Osteoblast (primary cell): ENCODE measurements at places on chromosomes 2 and 18.

- no peak for DNase-seq
Measured at GRCh38 chr18:47887227-47887626, 43.2 kb downstream of the SMAD2 start.

- DNase-seq, result no peak
Measured at GRCh38 chr2:54553775-54554174, 97.6 kb downstream of the SPTBN1 start.

- no peak for DNase-seq
Measured at GRCh38 chr2:50318147-50318546, 713.8 kb downstream of the NRXN1 start.

GRCh38 chr2:183903026-183903425 is 695.3 kb upstream of the ZNF804A start:
- no peak for DNase-seq

- DNase-seq, result no peak
Measured at GRCh38 chr2:172205292-172205691, 102.6 kb upstream of the DLX2 start.

DNA sequence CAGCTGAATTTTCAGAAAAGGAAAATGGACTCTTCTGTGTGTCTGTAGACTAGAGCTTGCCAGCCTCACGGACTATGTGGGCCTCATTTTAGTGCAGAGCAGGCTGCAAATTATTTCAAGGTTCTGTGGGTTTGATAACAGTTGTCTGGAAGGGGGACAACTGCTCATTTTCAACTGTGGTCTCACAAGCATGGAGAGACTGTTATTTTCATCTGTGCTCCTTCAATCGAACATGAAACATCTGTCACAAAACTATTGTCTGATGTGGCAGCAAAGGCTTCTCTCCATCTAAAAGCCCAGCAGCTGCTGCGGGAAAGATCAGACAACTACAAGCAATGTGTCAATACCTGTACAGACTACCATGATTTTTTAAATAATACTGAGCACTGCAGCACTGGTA is 211.8 kb downstream of the LRRTM4 start:
- DNase-seq, result no peak

DNA sequence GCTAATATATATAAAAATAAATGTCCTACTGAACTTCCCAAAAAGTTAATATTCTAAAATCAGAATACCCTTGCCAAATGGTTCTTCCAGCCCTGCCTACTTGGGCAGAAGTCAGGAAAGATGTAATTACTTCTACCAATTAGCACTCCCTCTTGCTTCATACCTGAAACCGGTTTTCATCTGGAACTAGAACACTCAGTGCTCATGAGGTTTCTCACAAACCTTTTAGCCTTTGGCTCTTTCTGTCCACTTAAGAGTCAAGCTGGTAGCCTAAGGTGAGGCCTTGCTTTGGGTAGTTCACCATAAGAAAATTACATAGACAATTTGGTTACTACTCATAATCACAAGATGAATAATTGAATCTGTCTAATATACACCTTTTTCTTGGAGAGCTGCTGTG is 4.1 kb downstream of the DSG3 start:
- no peak for DNase-seq

DNA sequence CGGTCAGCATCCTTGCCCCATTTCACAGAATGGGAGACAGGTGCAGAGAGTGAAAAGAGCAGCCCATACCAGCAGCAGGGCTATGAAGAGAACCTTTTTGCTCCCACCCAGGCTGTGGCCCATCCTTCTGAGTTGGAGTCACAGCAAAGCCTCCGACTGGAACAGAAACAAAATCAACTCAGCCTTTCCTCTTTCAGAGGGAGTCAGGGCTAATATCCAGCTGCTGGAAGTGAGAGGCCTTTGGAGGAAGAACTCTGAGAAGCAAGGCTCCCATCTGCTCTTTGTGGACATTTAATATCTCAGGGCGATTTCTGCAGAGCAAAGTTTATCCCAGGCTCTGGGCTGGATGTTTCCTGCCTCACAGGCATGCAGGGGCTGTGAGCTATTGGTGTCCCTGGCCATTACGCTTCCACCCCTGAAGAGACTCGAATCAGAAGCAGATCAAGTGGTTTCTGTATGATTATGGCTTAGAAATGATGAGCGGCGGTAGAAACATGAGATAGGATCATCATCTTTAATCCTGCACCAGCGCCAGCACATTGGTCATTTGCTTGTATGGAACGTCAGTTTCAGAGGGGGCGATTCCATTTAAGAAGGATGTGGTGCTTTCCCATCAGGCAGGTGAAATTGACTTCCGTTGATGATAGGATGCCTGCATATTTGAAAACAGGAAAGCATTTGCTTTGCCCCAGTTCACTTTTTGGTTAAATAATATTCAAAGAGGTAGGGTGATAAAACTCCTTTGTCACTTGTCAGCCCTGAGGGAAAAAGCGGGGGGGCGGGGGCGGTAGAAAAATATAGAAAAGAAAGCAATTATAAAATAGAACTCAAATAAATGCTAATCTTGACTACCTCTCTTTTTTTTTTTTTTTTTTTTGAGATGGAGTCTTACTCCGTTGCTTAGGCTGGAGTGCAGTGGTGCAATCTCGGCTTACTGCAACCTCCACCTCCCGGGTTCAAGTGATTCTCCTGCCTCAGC is 152.4 kb downstream of the LRRC30 start:
- no peak for DNase-seq

GRCh38 chr2:239224199-239224570 is 176.6 kb downstream of the HDAC4 start:
- no peak for DNase-seq

DNA sequence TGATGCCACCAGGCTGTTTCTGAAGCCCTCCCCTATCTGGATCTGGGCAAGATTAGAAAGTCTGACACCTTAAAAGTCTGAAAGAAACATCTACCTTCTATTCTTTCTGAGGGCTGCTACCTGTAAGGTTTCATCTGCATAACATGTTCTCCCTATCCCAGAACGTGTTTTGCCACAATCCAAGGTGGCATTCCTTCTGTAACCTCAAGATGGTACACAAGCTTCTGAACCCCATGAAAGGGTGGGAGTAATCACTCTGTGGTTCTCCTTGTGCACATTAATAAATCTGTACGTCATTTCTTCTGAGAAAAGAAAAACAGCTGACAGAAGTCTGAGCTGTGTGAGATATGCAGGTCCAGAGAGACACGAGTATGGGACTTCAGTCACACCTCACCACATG is 41.8 kb upstream of the MSH6 start:
- DNase-seq, result no peak

- peak; percentile 99 for DNase-seq
Measured at GRCh38 chr2:24827321-24828237, 34.4 kb downstream of the CENPO start.

GRCh38 chr2:205883965-205884364 is 201.7 kb downstream of the NRP2 start:
- no peak for DNase-seq

- DNase-seq, result no peak
Measured at GRCh38 chr2:143482316-143482715, 353.1 kb downstream of the ARHGAP15 start.
